ENCODE measurements at places on chromosomes 11 and 22.

DNA sequence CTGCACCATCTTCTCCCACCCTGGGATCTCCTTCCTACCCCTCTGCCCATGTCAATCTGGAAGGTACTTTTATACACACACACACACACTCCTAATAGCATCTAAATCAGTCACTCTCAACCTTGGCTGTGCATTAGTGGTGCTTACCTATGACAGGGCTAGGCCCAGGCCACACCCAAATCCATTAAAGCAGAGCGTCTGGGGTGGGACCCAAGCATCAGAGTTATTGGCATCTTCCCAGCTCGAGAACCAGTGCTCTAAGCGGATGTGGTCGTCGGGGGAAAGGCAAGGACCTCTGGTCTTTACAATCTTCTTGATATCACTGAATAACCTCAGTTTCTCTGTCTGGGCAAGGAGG lies 194.6 kb downstream of the TRIM29 start:
- no peak for DNase-seq

- DNase-seq, result no peak
These were observed 6.0 kb downstream of the CCDC157 start for GRCh38 chr22:30362651-30363281.

DNA sequence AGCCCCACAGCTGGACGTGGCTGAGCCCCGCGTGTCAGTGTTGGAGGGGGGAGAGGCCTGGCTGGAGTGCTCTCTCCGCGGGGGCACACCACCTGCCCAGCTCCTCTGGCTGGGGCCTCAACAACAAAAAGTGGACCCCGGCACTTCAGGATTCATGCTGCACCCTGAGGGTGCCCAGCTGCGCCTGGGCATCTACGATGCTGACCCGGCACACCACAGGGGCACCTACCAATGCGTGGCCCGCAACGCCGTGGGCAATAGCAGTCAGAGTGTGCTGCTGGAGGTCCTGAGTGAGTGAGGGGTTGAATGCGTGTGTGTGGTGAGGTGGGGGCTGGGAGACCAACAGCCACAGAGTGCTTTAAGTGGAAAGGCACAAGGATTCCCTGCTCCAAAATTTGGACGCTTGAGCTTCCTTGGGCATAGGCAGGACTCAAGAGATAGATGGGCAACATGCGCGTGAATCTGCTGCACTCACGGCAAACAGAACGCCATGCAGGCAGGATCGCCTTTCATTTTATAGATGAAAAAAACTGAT lies 7.6 kb downstream of the VSIG10L2 start:
- DNase-seq, result no peak

- no peak for DNase-seq
These were observed 83.6 kb downstream of the MORC2 start for GRCh38 chr22:30885001-30885366.

- no peak for DNase-seq
These were observed 15.7 kb downstream of the DMC1 start for GRCh38 chr22:38554281-38554680.

GRCh38 chr11:66625752-66626149 lies 9.3 kb downstream of the RBM14 start:
- no peak for DNase-seq

DNA sequence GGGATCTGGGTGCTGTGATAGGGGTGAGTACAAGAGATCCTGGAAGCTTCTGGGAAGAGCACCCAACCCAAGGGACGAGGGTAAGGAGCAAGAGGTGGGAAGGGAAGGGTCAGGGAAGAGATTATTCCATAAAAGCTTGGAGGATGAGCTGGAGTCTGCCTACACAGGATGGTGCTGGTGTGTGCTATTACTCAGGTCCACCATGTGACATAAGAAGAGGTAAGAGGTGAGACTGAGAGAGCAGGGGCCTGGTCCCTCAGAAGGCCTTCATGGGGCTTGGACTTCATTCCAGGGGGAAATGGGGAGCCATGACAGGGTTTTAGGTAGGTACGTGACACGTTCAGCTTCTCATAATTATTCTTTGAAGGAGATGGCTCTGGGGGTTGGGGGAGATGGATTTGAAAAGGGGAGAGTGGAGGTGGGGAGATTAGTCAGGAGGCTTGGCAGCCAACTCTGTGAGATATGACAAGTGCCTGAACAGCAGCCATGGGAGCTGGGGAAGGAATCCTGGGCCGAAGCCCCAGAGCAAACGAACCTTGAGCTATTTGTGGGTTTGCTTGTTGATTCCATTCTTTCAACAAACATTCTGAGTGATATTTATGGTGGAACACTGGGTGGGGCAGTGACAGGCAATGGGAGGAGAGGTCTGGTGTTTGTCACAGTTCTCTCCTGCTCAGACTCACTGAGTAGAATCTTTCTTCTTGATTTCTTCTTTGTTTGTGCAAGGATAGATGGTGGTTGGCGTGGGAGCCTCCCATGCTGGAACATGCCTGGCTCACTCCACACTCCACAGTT lies 11.2 kb upstream of the NCAM1 start:
- no peak for DNase-seq

DNA sequence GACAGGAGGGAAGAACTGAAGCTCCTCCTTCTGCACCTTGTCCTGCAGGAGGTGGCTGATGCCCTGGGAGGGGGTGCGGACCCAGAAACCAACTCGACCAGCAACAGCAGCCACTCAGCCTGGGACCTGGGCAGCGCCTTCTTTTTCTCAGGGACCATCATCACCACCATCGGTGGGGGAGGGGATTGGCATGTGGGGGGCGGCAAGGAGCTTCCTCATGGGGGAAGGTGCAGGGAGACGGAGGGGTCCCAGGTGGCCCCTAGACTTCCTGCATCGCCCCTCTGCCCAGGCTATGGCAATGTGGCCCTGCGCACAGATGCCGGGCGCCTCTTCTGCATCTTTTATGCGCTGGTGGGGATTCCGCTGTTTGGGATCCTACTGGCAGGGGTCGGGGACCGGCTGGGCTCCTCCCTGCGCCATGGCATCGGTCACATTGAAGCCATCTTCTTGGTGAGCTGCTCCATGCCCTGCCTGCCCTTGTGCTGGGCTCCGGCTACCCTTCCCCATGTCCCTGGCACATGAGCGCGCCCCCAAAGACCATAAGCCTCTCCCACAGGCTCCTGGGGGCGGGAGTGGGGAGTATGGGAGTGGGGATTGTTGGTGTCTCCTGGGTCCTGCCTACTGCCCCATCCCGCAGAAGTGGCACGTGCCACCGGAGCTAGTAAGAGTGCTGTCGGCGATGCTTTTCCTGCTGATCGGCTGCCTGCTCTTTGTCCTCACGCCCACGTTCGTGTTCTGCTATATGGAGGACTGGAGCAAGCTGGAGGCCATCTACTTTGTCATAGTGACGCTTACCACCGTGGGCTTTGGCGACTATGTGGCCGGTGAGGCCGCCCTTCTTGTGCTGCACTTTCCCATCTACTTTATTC lies 3.1 kb upstream of the CATSPERZ start:
- DNase-seq, result no peak

DNA sequence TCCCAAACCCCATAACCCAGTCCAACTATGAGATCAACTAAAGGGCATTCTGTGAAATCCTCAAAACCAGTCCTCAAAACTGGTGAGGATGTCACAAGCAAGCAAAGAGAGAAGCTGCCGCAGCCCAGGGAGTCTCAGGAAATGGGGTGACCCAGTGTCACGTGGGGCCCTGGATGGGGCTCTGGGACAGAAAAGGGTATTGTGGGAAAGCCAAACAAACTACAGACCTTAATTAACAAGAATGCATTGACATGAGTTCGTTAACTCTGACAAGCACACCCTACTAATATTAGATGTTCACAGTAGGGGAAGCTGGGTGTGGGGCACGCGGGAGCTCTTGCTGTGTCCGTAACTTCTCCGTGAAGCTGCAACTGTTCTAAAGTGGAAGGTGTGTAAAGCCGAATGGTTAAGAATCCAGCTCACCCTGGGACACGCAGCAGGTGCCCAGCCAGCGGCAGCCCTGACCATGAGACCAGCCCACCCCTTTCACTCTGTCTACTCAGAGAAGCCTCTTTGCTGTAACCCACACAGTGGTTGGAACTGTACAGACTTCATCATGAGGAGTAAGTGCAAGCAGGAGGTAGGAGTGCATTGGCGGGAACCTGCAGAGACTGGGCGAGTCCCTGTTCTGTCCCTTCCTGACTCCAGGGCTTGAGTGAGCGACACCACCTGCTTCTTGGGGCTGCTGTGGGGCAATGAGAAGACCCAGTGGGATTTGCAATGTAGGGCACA lies 17.9 kb downstream of the LINC01488 start:
- no peak for DNase-seq

DNA sequence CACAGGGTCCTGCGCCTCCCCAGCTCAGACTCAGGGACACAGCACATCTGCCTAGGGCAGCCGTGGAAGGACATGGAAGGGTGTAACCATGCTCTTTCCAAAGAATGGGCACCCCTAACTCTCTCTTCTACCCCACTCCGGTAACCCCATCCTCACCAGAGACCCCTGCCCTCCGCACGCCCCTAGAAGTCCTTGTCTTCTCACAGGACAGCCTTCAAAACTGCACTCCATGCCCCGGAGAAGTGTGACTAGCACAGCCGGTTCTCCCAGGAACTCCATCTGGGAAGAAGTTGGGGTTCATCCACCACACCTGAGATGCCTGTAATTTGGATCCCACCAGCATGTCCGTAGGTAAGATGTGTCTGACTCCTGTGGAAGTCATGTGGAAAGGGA lies 25.0 kb downstream of the P2RY2 start:
- no peak for DNase-seq

GRCh38 chr11:131378931-131379330 lies 8.5 kb downstream of the NTM start:
- DNase-seq, result no peak

DNA sequence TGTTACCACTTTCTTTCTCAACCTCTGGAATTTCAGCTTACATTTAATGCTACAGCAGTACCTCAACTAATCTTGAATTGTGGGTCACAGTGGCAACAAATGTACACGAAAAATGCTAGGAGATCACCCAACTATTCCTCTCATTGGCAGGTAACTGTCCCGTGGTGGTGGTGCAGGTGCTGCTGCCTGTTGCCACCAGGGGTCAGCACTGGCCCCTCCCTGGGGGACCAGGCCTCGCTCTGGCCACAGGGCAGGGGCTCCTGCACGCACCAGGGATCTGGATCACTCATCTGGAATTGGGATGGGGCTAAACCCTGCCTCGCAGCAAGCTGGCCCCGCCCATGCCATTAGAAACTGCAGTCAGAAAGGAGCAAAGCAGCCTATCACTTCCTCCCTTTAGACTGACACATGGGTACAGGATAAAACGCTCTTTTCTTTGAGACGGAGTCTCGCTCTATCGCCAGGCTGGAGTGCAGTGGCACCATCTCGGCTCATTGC lies 6.9 kb upstream of the POLDIP3 start:
- DNase-seq, result peak; percentile 55

- no peak for DNase-seq
These were observed 233.5 kb upstream of the E2F8 start for GRCh38 chr11:19474211-19474610.

- DNase-seq, result no peak
These were observed 64.7 kb downstream of the MAML2 start for GRCh38 chr11:96278039-96278897.

GRCh38 chr11:64971421-64972233 lies at the start of gene MAJIN:
TSS of gene MAJIN (minus strand) at chr11:64972108. CDS start at chr11:64959405, 12,703 bp downstream.
- DNase-seq, result peak; percentile 91

- no peak for DNase-seq
These were observed 35.4 kb downstream of the CHRDL2 start for GRCh38 chr11:74695705-74696280.

DNA sequence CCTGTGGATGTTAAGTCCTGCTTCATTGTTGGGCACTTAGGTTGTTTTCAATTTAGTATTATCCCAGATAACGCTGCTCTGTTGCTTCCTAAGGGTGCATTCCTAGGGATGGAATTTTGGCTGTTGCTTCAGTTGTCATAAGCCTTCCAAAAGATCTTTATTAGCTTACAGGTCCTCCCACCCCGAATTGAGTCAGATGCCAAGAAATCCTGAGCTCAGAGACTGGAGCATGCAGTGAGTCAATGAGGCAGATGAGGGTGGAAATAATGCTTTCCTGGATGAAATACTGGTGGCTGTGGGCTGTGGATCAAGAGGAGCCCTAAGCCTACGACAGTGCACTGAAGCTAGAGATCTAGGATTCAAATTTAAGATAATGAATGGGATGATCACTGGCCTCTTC lies 10.7 kb upstream of the IL18BP start:
- no peak for DNase-seq

GRCh38 chr11:119511614-119512306 lies 88.8 kb upstream of the THY1 start:
- DNase-seq, result no peak

DNA sequence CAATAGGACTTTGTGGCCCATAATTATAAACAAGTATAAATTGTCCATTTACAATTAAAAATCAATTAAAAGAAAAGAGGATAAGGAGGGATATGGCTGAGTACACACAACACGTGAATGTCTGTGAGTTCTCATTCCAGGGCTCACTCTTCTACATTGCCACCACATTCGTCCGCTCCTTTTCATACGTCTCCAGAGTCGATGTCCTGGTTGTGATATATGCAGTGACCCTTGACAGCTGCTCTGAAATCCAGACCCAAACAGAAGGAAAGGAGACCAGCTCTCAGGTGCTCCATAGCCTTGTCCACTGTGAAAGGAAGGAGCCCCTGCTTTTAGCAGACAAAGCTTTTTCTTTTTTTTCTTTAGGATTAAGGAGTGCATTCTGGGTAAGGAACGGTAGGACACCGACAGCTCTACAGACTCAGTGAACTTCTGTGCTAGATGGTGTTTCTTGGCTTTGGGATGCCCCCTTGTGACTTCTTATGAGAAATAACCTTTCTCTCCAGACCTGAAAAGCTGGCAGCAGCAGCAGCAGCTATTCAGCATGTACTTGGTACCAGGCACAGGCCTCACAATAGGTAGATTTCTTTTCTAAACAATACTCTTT lies 19.7 kb upstream of the DNAJB13 start:
- DNase-seq, result no peak

DNA sequence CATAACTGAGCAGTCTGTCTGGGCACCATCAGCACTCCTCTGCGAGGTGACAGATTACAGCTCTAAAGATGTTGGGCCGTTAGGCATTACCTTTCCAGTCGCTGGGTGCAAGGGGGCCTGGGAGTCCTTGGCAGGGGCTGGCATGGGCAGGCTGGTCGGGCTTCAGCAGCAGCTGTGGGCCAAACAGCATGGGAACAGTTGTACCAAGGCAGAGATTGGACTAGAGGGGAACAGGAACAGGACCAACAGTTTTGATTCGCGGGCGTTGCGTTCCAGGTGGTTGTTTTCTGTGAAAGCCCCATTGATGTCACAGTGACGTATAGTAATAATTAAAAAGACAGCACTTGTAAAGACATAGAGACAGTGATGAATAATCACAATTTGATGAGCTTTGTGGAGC lies 25.8 kb upstream of the B3GAT1 start:
- DNase-seq, result no peak

- DNase-seq, result no peak
These were observed 370.7 kb upstream of the CCDC90B start for GRCh38 chr11:83656796-83657330.

DNA sequence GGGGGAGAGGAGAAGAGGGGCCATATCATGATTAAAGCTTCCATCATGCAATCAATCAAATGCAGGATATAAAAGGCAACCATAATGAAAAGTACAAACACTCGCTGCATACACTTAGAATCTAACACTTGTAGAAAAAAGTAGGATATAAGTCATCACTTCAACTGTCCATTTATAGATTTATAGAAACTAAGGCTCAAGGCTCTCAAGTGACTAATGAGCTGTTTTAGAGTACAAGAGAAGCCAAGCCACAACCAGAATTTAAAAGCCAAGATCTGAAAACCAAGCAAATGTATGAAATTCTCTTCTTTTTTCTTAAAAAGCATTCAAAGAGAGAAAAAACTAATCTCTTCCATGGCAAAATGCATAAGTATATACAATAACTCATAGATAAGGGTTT lies 160.2 kb upstream of the BLID start:
- no peak for DNase-seq

All from activated naive CD4-positive, alpha-beta T cell treated with anti-CD3 and anti-CD28 coated beads, Interleukin-2, amount 50 U/mL, for 16 hours (primary cell).